ENCODE measurements at places on chromosomes 2 and 18.
A peak's percentile ranks its signal among the peaks of the same experiment; 100 is the strongest.

DNA sequence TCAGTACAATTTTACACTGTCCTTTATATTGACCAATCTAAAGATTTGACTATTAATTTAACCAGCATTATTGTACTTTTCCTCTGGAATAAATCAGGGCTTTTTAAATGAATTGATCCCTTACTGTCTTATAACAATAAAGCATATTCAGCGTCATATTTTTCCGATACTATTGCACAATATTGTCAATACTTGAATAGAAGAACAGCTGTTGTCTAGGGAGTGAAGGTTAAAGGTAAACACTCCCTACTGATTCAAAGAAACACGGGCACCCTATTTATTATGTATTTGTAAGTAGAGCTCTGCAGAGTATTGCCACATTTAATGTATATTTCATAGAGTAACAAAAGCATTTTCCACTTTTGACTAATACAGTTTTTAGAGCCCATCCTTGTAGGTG is 134.4 kb downstream of the CAMKMT start:
- no peak for DNase-seq

- DNase-seq, result peak; percentile 19
Observed at GRCh38 chr2:88626171-88627054, 851 bp downstream of the EIF2AK3 start.

DNA sequence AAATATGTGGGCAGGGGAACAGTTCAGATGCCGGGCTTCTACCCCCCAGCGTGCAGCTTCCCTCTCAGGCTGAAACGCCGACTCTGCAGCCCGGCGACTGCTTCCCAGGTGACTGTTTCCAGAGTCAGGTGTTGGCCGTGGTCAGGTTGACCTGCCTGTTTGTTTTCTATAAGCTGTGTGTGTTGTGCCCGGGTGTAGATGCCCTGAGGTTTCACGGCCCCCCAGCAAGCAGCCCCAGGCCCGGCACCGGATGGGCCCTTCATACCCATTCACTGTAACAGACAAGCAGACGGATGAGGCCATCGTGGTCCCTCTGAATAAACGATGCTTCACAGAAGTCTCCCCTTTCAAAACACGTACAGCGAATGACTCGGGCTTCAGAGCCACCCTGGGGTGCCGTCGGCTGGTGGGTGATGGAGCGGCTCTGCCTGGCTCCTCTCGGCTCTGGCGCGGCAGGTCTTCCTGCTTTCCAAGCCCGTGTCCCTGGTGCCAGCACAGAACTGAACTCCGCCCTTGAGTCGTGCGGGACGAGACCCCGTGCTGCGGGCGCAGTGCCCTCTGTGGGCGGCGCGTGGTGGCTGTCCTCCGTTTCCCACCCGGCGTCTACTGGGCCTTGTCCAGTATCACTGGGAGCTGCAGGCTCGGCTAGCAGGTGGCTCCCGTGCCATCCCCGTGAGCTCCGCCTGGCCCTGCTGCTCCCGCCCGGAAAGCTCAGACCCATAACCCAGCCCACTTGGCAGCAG is 15.0 kb upstream of the KCNG2 start:
- DNase-seq, result no peak

DNA sequence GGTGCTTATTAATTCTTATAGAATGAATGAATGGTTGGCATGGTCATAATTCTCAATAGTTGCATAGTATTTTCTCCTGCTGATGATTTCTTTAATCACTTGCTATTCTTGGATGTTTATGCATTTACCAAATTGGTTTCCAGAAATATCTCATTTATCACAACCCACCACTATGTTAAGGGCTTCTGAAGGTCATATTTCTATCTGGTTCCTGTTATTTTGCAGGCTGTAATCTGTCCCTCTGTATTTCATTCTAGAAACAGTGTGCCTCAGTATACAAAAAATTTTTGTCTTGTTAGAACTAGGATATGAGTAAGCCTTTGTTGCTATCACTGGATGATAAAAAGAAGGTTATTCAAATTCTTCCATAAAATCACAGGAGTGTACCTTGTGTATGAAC is 6.1 kb upstream of the ATP8B1 start:
- DNase-seq, result no peak

DNA sequence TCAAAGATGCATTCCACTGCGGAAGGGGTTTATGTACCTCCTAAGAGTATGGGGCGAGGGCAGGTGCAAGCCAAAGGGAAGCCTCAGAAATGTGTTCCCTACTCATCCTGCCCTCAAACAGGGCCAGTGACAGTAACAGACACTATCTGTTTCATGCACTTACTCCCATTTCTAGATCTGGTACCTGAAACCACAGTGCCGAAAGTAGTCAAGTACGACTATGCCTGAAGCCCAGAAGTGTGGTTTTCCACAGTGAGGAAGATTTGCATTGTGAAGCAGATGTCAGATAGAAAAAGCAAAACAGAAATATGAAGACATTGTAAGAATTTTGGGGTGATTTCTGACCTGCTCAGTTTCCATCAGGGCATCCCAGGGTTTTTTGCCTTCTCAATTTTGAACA is 748.7 kb downstream of the RNF144A start:
- DNase-seq, result no peak

DNA sequence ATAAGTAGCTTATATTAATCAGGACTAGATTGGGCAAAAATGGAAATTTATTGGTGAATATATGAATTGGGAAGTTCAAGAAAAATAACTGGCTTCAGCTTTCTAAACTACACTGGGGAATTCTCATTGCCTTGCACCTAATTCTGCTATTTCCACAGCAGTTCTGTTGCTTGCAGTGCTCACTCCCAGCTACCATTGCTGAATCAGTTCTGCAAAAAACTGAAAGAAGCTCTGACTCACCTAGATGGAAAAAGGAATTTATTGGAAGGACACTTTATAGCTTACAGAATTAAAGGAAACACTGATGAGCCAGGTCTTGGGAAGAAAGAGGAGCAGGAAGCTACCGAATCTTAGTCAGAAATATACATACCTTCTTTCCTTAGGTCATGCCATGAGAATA is 60.3 kb upstream of the ACVR1 start:
- DNase-seq, result peak; percentile 38

GRCh38 chr2:43482961-43483360 is 112.9 kb downstream of the THADA start:
- no peak for DNase-seq

GRCh38 chr2:69340101-69340775 is 46.8 kb downstream of the GFPT1 start:
- no peak for DNase-seq

GRCh38 chr18:9706081-9706935 is 1.8 kb upstream of the RAB31 start:
- no peak for DNase-seq

DNA sequence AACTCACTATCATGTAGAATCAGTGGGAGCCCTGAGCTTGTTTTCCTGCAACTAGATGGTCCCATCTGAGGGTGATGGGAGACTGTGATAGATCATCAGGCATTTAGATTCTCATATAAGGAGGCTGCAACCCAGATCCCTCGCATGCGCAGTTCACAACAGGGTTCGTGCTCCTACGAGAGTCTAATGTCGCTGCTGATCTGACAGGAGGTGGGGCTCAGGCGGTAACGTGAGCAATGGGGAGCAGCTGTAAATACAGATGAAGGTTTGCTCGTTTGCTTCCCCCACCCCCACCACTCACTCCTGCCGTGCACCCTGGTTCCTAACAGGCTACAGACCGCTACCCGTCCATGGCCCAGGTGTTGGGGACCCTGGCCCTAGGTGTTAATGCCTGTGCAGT is 113.6 kb downstream of the RNF144A start:
- no peak for DNase-seq

- DNase-seq, result peak; percentile 82
Observed at GRCh38 chr2:216918088-216918680, 58.3 kb upstream of the TNP1 start.

GRCh38 chr2:187962538-187962937 is 329.1 kb upstream of the GULP1 start:
- no peak for DNase-seq

- no peak for DNase-seq
Observed at GRCh38 chr2:73337828-73338227, 44.5 kb upstream of the EGR4 start.

DNA sequence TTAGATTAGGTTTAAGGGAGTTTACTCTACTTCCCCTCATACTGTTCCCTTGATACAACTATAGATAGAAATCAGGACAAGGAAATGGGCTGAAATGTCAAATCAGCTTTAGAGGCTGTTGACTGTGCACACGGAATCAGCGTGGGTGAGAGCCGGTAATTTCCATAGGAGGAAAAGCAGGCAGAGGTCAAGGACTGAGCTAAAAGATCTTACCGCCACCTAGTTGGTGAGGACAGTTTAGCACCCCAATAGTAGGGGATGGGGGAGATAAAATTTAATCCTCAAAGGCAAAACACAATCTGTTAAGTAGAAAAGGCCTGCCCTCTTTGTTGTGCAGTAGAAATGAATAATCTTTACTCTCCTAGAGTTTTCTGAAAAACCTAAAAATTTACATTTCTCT is 1154.5 kb upstream of the CHAC2 start:
- no peak for DNase-seq

GRCh38 chr18:48872234-48873145 is 78.3 kb downstream of the SMAD7 start:
- DNase-seq, result no peak

- no peak for DNase-seq
Observed at GRCh38 chr2:42851186-42851585, 58.8 kb upstream of the HAAO start.

- DNase-seq, result no peak
Observed at GRCh38 chr2:1156531-1156930, 205.9 kb downstream of the SNTG2 start.

- DNase-seq, result no peak
Observed at GRCh38 chr2:120815292-120815691, 79.6 kb downstream of the GLI2 start.

DNA sequence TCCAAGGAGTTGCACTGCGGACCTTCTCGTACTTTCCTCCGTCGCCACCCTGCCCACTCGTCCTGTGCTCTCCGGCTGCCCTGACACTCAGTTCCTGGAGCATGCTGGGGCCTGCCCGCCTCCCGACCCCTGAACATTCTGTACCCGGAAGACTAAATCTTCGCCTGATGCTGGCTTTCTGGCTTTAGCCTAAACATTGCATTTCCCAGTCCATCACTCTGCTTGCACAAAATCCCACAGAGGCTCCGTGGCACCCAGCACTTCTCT is 550 bp upstream of the SFXN5 start:
- DNase-seq, result peak; percentile 26

- DNase-seq, result no peak
Observed at GRCh38 chr2:3211256-3212060, 166.2 kb downstream of the EIPR1 start.

GRCh38 chr2:215392687-215393270 is 43.1 kb downstream of the FN1 start:
- no peak for DNase-seq

GRCh38 chr2:216657086-216657855 is 24.1 kb downstream of the IGFBP2 start:
- no peak for DNase-seq

GRCh38 chr2:217959723-217960122 is 43.1 kb downstream of the TNS1 start:
- DNase-seq, result no peak

- DNase-seq, result no peak
Observed at GRCh38 chr2:95386031-95386430, 16.5 kb upstream of the FAHD2A start.

GRCh38 chr18:30481871-30482270 is 560.7 kb downstream of the DSC3 start:
- no peak for DNase-seq

DNA sequence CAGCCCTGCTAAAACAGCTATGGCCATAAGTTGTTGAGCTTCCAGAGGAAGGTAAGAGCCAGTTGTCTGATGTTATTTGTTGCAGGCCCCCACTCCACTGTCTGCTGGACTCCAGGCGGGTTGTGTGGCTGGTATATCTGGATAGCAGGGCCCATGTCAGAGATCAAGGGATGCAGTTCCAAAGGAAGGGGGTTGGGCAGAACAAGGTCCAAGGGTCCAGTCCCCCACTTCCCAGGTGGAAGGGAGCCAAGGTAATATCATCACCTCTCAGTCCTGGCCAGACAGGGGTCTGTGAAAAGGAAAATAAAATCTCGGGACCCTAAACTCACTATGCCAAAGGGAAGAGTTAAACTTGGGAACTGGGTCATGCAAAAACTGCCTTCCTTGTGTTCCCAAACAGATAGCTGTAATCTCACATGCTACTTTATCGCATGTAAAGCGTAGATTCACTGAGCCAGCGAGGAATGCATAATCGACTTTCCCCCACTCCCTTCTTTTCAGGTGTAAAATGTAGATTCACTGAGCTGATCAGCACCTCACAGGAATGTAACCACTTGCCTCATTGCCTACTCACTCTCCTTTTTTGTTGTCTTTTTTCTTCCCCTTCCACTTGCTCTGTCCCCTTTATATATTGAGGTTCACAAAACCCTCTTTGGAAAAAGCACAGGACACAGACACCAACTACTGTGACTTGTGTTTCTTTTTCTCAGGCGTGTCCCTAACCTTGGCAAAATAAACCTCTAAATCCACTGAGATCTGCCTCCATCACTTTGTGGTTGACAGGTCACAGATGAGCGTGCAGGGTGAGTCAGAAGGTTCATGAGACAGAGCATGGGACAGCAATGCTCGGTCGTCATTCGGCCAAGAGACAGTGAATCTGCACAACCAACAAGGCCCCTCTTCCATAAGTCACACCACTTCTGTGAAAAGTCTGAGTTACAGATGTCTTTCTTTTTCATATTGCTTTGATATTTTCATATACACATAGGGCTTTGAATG is 255.3 kb upstream of the SIX2 start:
- no peak for DNase-seq

- DNase-seq, result no peak
Observed at GRCh38 chr18:43422518-43422917, 145.2 kb upstream of the SYT4 start.

DNA sequence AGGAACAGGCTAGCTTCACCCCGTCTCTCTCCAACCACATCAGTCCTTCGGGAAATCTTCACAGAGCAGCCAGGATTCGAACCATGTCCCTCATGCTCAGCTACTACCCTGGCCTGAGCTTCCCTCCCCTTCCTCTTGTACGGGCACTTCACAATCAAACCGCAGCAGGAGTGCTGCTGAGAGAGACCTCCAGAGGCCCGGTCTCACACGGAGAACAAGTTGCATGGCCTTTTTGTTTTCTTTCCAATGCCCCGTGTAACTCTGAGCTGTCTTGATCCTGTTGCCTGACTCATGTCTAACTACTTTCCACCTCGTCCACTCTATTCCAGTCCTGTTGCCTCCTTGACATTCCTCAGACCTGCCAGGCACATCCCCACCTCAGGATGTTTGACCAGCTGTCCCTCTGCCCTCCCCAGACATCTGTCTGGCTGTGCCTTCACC is 25.4 kb downstream of the FBLN7 start:
- no peak for DNase-seq

- no peak for DNase-seq
Observed at GRCh38 chr18:56176751-56177150, 461.6 kb downstream of the TXNL1 start.

GRCh38 chr2:237319086-237319820 is 94.7 kb downstream of the COL6A3 start:
- no peak for DNase-seq

- no peak for DNase-seq
Observed at GRCh38 chr2:16335947-16336346, 329.7 kb downstream of the CYRIA start.
